ENCODE measurements at places on chromosomes 5 and 9.

DNA sequence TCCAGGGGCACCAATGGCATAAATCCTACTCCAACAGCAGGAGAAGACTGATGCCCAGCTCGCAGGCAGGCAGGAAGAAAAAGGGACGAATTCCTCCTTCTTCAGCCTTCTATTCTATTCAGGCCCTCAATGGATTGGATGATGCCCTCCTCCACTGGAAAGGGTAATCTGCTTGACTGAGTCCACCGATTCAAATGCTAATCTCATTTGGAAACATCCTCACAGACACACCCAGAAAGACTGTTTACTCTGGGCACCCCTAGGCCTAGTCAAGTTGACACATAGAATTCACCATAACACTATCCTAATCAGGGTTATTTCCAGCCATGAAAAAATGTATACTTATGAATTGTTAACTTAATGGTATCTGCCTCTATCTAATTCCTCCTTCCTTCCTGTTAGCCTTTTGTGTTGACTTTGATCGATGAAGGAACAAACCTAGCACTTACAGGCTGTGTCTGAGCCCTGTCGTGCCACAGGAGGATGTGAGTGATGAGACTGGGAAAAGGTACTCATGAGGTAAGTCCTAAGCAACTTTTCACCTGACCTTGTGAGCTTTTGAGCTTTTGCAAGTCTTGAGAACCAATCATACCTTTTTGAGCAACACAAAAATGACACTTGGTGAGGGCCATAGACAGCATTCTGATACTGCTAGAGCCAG is 36.5 kb downstream of the FOXD1 start:
- DNase-seq = no peak

GRCh38 chr9:121817476-121817875 is 166.0 kb downstream of the DAB2IP start:
- no peak for DNase-seq

GRCh38 chr9:19288081-19288480 is 57.6 kb downstream of the DENND4C start:
- DNase-seq = no peak

- DNase-seq = no peak
Observed at GRCh38 chr9:83340451-83340850, 197.8 kb downstream of the FRMD3 start.

- no peak for DNase-seq
Observed at GRCh38 chr9:9921805-9922204, 691.0 kb downstream of the PTPRD start.

GRCh38 chr5:54332720-54333119 is 22.3 kb upstream of the ARL15 start:
- DNase-seq = no peak

DNA sequence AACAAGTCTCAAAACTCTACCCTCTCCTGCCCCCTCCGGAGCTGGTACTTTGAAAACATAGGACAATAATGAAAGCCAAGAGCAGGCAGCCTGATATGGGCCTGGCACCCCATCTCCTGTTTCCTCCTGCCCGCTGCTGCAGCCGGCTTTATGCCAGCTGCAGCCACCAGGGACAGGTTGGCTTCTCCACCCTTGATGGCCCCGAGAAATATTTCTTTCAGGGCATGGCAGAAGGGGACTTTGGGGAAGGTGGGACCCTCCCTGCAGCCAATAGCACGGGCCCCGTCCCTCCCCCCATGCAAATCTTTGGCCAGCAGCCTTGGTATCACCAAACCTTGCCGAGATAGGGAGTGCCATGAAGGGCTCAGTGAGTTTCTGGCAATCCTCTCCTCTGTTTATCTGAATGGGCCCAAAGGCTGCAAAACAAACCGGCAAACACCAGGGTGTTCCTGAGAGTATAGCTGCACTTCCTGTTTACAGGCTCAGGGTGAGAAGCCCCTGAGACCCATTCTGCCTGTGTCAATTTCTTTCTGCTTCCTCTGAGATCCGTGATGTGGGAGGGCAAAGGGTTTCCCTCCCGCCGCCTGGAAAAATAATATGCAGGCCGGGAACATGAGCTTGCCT is 73.4 kb upstream of the BOD1 start:
- DNase-seq = no peak

Data from stimulated activated CD8-positive, alpha-beta memory T cell treated with anti-CD3 and anti-CD28 coated beads, Interleukin-15, amount 100 ng/mL, for 24 hours (primary cell).